ENCODE measurements at places on chromosomes 13 and 19. TPM values are rescaled to one million over a fixed set of nuclear protein-coding genes. Genes with fewer than 3 reads are reported as not detected.

DNA sequence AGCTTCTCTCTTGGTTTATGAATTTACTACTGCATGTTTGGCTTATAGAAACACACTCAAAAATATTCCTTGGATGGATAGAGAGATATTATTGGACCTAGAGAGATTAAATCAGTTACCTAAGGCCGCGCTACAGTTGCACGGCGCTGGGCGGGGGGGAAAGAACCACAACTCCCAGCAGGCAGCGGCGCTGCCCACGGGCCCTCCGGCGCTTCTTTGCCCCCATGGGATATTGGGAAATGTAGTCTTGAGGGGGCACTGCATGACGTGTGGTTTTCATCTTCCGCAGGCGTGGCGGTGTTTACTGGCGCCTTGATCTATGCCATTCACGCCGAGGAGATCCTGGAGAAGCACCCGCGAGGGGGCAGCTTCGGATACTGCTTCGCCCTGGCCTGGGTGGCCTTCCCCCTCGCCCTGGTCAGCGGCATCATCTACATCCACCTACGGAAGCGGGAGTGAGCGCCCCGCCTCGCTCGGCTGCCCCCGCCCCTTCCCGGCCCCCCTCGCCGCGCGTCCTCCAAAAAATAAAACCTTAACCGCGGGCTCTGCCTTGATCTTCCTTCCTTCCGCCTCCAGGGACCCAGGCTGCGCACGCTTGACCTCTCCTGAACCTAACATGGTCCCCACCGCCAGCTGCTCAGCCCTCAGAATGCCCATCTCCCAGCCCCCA lies 4.8 kb downstream of the EMP3 start:
- peak; percentile 87 for DNase-seq

GRCh38 chr19:38723990-38724854 lies 20.1 kb downstream of the CAPN12 start:
- DNase-seq: no peak

DNA sequence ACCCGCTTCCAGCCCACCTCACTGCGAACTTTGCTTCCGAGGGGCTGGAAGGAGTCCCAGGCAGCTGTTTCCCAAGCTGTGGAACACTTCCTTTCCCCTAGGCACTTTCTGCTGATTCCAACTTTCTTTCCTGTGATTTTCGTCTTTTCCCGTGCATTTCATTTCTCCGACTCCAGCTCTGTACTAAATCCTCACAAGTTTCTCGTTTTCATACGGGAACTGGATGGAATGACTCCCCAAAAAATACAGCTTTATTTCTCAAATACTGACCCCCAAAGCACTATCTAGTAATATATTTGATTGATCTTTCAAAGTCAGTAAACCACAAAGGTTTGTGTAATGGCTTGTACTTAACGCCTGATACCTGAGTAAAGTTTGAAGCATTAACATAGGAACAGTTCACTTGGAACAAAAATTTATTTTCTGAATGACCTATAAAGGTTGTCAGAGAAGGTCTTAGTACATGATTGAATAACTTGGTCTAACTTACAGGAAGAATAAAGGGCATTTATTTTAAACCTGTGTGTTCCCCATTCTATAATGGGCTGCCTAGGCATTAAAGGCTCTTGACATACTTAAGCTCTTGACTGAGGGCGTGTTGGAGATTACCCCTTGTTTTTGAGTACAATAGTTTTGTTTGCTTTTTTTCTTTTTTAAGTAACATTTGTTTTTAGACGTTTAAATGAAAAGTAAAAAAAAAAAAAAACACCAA lies 1.3 kb upstream of the PCDH9 start:
- DNase-seq: no peak

Gene CYP2S1
- 2.6 TPM for total RNA-seq

Gene CLEC17A
- 0.09 TPM for total RNA-seq

Gene KCTD15
- total RNA-seq: 16.1 TPM

Gene CYP4F22
- not detected for total RNA-seq
